Upper lobe of left lung (tissue), 6 donors: ENCODE measurements at places on chromosomes 3 and 15. TPM values are rescaled to one million over a fixed set of nuclear protein-coding genes. Genes with fewer than 3 reads are reported as not detected.

Gene BCHE
- 1.2 TPM for total RNA-seq

Gene UTS2B
- total RNA-seq = not detected

Gene CLRN1
- not detected for total RNA-seq

Gene EXOG
- total RNA-seq = 15.8 TPM

Gene AP3B2
- total RNA-seq = 0.39 TPM

Gene GASK1A
- total RNA-seq = 9.4 TPM

Gene MEX3B
- total RNA-seq = 4.2 TPM

Gene CCNL1
- total RNA-seq = 324 TPM

Gene TEX9
- total RNA-seq = 26.2 TPM

Gene FANCD2OS
- not detected for total RNA-seq

Gene NFKBIZ
- 143 TPM for total RNA-seq

Gene TMEM158
- 1.7 TPM for total RNA-seq

Gene ESYT3
- total RNA-seq = 49.2 TPM

Gene ARPC4
- total RNA-seq = 88.3 TPM

Gene ZPLD1
- total RNA-seq = not detected

Gene UQCRC1
- total RNA-seq = 191 TPM

Gene B3GNT5
- 16.3 TPM for total RNA-seq

Gene SPATA16
- total RNA-seq = not detected

Gene ZNF619
- 10.5 TPM for total RNA-seq

Gene PRR23B
- total RNA-seq = not detected

Gene ISG20
- 41.3 TPM for total RNA-seq

Gene MYD88
- 73.3 TPM for total RNA-seq

Gene PTX3
- 2.7 TPM for total RNA-seq

Gene PTPRG
- total RNA-seq = 64.0 TPM

Gene C3orf20
- total RNA-seq = not detected

Gene CFAP44
- total RNA-seq = 6.8 TPM

Gene ITPKA
- 5.2 TPM for total RNA-seq

Gene GNAT1
- total RNA-seq = 0.40 TPM

Gene GOLGA8H
- total RNA-seq = 1.3 TPM

Gene MUC20
- total RNA-seq = 10.1 TPM

Gene CACNA1D
- total RNA-seq = 221 TPM

Gene MORC1
- total RNA-seq = not detected

Gene CCDC39
- total RNA-seq = 3.1 TPM

Gene SCN11A
- 0.10 TPM for total RNA-seq

Gene HERC2
- 48.9 TPM for total RNA-seq

Gene IVD
- total RNA-seq = 98.5 TPM
